NCI-H1048 (cell line): ENCODE measurements at places on chromosomes 13 and 19.
A peak's percentile ranks its signal among the peaks of the same experiment; 100 is the strongest.

GRCh38 chr13:60220072-60220471 lies 56.3 kb upstream of the DIAPH3 start:
- no peak for DNase-seq

DNA sequence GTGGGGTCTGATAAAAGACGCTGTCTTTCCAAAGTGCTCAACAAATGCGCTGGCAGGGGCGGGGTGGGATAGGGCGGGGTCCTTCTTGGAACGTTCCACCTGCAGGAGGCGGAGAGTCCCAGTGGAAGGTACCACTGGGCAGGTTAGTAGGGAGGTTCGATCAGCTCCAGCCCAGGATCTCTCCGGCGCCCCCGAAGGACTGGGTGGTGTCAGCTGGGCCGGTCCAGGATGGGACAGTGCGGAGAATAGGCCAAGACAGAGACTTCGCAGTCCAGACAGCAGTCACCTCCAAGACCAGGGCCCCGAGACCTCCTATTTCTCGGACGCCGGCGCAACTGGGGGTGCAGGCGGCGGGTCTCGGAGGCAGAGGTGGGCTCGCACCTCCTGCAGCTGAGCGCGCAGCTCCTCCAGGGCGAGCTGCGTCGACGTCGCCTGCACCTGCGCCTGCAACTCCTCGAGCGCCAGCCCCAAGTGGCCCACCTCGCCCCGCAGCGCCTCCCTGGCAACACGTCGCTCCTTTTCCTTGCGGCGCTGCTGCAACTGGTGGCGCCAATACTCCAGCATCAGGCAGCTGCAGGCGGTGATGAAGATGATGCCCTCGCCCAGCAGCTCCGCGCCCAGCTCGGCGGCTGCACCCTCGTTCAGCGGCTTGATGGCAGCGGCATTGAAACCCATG lies 21.6 kb downstream of the VASP start:
- peak; percentile 33 for DNase-seq

DNA sequence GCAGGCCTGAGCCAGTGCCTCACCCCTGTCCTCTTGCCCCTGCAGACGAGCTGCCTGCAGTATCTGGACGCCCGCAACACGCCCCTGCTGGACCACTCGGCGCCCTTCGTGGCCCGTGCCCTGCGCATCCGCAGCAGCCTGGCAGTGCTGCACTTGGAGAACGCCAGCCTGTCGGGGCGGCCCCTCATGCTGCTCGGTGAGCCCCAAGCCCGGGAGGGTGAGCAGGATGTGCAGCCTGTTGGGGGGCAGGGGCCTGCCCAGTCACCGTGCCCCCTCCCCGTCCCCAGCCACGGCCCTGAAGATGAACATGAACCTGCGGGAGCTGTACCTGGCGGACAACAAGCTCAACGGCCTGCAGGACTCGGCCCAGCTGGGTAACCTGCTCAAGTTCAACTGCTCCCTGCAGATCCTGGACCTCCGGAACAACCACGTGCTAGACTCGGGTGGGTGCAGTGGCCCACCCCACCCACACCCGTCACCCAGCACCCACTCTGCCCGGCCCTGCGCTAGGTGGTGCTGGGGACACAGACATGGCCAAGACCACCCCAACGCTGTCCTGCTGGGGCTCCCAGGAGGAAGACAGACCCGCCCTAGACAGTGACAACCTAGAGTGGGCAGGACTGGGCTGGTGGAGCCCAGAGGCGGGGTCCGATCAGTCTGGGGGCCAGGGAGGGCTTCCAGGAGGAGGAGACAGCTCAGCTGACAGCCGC lies 18.6 kb downstream of the NKPD1 start:
- no peak for DNase-seq

DNA sequence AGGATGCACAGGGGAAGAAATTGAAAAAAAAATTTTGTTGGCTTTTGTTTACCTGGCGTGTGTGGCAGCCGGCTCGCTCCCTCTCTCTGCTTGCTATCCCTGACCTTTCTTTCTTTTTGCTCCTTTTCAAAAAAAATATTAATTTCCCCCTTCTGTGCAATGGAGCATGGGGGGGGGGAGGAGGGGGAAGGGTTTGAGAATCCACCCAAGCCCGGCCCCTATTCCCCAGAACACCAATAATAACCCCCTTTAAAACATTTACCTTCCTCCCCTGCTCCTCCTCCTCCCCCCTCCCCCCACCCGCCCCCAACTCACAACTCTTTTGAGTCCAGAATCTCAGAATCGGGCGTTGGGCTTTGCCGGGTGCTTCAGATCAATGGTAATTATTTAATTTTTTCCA lies 28.4 kb downstream of the NFIX start:
- DNase-seq = no peak

DNA sequence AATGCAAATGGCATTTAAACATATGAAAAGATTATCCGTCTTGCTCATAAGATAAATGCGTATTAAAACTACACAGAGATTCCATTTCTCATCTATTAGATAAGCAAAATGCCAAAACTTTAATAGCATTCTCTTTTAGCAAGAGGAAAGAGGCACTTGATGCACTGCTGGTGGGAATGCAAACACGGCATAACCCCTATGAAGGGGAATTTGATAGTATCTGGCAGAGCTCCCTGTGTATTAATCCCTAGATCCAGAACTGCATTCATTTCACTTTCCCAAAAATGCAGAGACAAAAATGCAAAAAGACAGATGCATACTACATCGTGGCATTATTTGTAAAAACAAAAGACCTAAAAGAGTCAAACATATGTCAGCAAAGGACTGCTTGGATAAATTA lies 193.6 kb upstream of the STARD13 start:
- no peak for DNase-seq

- DNase-seq = no peak
These were observed 924 bp downstream of the RGCC start for GRCh38 chr13:41458187-41458760.

DNA sequence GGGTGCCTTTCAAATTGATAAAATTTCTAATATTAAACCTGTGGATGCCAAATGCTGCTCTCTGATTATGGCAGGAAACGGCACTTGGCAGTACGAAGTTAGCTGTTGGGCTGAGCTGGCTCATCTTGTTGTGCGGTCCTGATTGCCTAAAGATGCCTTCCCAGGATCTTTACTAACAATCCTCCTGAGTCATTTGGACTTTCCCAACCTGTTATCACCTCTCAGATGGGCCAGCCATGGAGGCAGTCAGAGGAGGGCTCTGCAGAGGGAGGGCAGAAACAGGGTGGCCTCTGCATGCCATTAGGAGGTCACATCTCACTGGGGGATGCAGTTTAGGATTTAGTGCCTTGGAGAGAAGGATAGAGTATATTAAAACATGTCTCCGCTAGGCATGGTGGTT lies 27.3 kb downstream of the ALOX5AP start:
- no peak for DNase-seq
